ENCODE measurements at places on chromosomes 7 and 10.

DNA sequence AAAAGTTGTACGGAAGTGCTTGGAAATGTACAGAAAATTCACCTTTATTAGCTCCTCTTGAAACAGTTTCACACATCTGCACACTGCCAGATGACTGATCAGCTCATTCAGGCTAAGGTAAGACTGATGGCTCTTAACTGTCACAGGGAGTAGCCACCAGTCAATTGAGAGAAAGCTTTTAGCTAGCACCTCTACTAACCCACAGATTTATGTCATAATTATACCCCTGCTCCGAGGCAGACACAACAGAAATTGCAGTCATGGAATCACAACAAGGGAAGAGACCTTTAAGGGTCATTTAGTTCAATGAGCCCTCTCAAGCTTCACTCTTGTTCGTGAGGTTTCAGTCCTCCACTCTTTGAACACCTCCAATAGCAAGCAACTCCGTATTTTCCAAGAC is 235.4 kb downstream of the TRIL start:
- no peak for DNase-seq

- no peak for DNase-seq
Measured at GRCh38 chr10:77305650-77306632, 331.7 kb downstream of the KCNMA1 start.

GRCh38 chr10:89759531-89759930 is 58.1 kb downstream of the KIF20B start:
- DNase-seq = no peak

GRCh38 chr10:131451407-131452015 is 140.0 kb upstream of the TCERG1L start:
- DNase-seq = no peak
